ENCODE measurements at places on chromosomes 7 and 10.
A peak's percentile ranks its signal among the peaks of the same experiment; 100 is the strongest.

GRCh38 chr7:74479961-74480829 lies 26.5 kb downstream of the GTF2IRD1 start:
- no peak for DNase-seq

GRCh38 chr7:30745261-30745941 lies 6.5 kb upstream of the INMT start:
- no peak for DNase-seq

- peak; percentile 40 for DNase-seq
Observed at GRCh38 chr7:135976312-135977006, 700 bp downstream of the MTPN start.

GRCh38 chr7:25756601-25757000 lies 395.4 kb upstream of the NFE2L3 start:
- DNase-seq = no peak

- peak; percentile 46 for DNase-seq
Observed at GRCh38 chr10:99993701-99994689, 15.8 kb downstream of the DNMBP start.

DNA sequence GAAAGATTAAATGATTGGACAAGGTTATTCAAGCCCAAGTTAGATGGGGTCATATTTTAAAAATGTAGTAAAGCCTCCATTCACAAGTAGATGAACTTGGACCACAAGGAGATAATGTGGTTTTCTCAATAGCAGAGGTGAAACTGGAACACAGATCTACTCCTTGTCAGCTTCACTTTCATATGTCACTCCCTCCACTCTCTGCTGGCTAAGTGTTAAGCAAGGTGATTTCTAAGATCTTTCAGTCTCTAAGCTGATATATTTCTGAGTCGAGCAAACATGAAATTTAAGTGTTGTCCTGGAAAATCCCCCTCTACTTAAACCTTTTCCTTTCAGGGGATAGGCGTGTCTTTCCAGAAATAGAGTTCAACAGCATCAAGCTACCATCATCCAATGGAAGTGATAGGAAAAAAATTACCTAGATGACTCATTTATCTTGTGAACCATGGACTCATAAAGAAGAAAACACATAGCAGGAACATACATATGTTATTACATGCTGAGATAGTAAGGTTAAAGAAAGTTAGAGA lies 275.0 kb downstream of the PTEN start:
- DNase-seq = no peak

GRCh38 chr10:69800109-69800508 lies 1.6 kb upstream of the COL13A1 start:
- DNase-seq = no peak

GRCh38 chr10:70542565-70542938 lies 60.0 kb downstream of the PRF1 start:
- DNase-seq = no peak

DNA sequence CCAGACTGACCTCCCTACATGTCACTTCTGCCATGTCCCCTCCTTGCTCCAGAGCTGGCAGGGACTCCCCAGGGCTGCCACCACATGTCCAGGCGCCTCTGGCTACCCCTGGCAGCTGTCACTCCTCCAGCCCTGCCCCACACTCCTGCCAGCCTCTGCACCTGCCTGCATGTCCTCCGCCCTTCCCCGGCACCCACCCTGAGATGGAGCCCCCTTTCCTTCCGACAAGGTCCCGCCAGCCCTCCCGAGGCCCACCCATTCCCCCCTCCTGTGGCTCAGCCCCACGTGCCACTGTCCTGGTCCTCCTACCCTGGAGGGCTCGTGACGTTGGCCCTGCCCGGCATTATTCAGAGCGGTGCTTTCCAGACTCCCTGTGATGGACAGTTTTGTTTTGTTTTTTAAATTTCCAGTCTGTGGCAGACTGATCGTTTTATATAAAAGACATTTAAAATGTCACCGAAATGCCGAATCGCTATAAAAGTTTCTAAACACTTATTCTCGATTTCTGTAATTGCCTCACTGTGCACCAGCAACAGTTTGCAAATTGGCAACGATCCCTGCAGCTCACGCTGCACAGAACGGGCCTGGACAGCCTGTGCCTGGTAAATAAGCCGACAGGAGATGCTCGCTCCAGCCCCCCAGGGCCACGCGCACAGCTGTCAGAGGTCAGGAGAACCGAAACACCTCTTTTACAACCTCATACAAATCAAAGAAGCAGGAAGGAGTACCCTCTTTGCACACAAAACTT lies 111.1 kb upstream of the SH2B2 start:
- DNase-seq = no peak

- no peak for DNase-seq
Observed at GRCh38 chr10:35909121-35909720, 267.1 kb upstream of the FZD8 start.

- DNase-seq = no peak
Observed at GRCh38 chr7:103547451-103548284, 101.7 kb upstream of the SLC26A5 start.

DNA sequence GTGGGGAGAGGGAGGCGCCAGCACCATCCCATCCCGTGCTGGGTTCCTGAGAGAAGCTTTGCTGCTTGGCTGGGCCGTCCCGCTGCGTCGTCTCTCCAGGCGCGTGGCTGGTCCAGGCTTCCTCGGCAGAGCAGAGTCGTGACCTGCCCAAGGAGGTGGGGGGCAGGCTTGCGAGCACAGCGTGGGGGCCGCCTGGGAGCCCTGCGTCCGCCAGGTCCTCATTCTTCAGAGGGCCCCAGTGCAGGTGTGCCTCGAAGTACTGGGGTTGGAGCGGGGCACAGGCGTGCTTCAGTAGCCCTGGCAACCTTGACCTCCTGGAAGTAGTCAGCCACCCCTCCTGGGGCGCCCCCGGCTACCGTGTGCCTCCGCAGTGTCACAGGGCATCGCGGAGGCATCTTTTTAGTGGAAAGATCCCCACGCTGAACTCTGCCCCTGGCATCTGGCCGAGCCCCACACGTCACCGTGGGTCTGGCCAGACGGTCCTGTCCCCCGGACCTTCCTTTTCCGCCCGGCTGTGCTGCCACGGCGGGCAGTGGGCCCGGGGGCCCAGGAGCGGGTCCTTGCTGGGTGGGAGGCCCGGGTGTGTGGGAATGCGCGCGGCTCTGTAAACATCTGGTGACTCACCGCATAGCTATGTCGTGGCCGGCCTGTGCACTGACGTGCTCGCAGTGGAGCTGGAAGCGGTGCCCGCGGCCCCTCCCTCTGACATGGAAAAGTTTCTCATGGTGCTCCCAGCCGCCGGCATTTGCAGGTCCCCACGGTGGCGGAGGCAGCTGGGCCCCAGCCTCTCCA lies 6.4 kb downstream of the MAFK start:
- no peak for DNase-seq

DNA sequence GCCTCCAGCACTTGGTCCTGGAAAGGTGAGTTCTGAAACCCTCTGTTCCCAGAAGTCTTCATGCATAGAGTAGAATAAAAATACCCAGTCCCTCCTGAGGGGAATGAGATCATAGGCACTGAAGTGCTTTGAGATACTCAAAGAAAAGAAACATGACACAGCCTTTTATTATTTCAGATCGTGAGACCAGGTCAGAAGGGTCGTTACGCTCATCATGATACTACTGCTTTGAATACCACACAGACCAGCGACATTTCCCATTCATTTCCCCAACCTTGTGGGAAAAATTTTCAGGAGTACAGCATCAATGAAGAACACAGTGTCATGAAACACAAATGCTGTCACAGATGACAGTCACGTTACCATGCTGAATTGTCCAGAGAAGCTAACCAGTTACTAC lies 15.0 kb downstream of the CLRN3 start:
- DNase-seq = no peak

DNA sequence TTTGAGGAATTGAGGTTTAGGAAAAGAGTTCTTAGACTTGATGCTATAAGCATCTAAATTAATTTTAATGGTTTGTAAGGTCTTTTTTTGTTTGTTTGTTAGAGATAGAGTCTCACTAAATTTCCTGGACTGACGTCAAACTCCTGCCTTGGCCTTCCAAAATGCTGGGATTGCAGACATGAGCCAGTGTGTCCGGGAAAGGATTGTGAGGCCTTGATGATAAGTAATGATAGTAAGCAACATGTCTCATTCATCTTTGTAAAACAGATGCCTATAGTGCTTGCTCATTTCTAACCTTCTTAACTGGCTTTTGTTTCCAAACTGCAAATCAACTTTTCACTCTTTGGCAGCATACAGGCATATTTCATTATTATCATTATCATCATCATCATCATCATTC lies 176.0 kb upstream of the KCND2 start:
- no peak for DNase-seq

GRCh38 chr10:59008452-59008851 lies 168.0 kb upstream of the PHYHIPL start:
- DNase-seq = no peak

GRCh38 chr7:4681218-4681851 lies 760 bp upstream of the FOXK1 start:
- DNase-seq = no peak

Measured in CD4-positive, alpha-beta T cell treated with Interleukin-4 for 4 hours (primary cell).